ENCODE measurements at places on chromosomes 6 and 20. TPM values are rescaled to one million over a fixed set of nuclear protein-coding genes. Genes with fewer than 3 reads are reported as not detected.
A peak's percentile ranks its signal among the peaks of the same experiment; 100 is the strongest.

- DNase-seq = no peak
Measured at GRCh38 chr6:139551376-139551775, 176.9 kb upstream of the CITED2 start.

DNA sequence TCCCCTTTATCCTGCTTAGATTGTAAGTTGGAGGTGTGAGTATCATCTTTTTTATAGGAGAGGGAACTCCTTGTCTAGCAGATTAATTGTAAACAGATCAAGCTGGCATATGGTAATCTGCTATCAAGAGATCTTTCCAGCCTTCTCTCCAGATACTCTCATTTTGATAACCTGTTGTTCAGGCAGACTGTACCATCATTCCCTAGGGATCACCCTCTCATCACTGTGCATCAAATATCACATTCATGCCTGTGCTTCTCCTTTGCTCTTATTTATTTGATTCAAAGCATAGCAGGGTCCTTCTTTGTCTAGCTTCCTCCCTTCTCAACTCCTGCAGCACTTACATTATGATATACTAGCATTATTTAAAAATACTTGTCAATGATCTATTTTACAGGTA is 73.8 kb downstream of the LRRC1 start:
- no peak for DNase-seq

- no peak for DNase-seq
Measured at GRCh38 chr6:27290065-27290849, 21.8 kb downstream of the POM121L2 start.

The ZBTB46 gene
- total RNA-seq = 31.2 TPM

GRCh38 chr6:142279350-142280180 is 22.2 kb upstream of the ADGRG6 start:
- no peak for DNase-seq

- no peak for DNase-seq
Measured at GRCh38 chr20:53609491-53610445, 16.1 kb upstream of the ZNF217 start.

- no peak for DNase-seq
Measured at GRCh38 chr6:117317261-117317660, 51.9 kb downstream of the VGLL2 start.

DNA sequence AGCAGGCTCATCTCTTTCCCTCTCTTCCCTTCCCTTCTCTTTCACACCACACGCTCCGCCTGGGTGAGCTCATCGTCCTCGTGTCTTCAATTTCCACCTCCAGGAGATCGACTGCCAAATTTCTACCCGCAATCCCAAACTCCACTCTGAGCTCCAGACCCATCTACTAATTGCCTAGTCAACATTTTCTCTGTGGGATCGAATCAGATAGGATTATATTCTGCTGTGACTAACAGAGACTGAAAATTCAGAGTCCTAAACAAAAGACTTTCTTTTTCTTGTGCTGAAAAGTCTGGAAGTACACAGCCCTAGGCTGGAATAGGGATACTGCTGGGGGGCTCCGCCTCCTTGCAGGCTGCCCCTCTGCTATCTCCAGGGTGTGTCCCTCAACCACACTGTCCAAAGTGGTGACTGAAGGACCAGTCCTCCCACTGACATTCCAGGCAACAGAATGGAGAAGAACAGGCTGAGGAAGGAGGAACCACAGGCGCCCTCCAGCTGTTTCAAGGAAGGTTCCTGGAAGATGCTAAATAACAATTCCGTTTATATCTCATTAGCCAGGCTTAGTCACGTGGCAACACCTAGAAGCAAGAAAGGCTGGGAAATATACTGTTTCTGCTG is 5.0 kb upstream of the HSPA12B start:
- no peak for DNase-seq

The SRSF3 gene
- total RNA-seq = 442 TPM

DNA sequence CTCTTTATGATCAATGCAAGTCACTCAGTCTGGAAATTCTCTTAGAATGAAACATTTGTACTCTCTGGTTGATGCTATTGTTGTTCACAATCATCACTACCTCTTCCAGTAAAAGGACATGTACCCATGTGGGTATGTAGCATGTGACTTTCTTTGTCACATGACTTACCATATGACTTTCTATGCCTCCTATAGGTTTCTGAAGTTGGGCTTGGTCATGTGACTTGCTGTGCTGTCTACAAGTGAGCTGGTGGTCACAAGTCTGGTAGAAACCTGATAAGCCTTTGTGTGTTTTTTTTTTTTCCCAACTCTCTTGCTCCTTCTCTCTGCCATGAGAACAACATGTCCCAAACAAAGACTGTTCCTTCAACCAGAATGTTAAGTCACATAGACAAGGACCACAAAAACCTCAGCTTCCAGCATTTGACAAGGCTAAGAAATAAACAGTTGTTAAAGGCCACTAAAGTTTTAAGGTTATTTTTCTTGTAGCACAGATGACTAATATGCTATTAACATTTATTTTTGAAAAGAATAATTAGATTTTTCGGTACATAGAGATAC is 379.2 kb upstream of the SLC35B3 start:
- no peak for DNase-seq

DNA sequence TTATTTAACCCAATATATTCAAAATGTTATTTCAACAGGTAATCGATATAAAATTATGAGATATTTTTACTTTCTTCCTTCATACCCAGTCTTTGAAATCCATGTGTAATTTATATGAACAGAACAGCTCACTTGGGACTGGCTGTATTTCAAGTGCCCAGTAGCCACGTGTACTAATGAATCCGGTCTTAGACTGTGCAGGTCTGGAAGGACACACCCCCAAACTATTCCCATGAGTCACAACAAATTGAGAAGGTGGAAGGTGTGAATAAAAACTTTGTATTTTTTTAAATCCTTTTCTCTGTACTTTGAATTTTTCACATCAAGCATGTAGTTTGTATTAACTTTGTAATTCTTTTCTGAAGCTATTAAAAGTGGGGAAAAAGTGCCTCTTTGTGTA is 2.8 kb downstream of the UNC5CL start:
- DNase-seq = no peak

DNA sequence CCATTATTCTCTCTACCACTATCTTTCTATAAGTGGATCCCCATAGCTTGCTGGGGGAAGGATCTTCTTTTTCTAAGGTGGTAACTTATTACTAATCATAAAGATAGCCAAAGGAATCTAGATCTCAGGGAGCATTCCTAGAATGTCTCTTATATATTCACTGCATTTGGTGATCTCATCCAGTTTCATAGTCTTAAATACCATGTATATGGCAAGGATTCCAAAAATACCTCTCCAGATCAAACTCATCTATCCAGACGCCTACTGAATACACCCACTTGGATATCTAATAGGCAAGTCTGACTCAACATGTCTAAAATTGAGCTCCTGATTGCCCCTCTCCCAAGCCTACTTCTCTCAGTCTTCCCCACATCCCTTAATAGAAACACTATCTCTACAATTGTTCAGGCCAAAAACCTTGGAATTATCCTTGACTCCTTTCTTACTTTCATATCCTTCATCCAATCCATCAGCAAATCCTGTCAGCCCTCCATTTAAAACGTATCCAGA is 264.4 kb downstream of the HACE1 start:
- DNase-seq = no peak

The HLA-DPB1 gene
- total RNA-seq = 17.9 TPM

The PRDM1 gene
- 8.9 TPM for total RNA-seq

DNA sequence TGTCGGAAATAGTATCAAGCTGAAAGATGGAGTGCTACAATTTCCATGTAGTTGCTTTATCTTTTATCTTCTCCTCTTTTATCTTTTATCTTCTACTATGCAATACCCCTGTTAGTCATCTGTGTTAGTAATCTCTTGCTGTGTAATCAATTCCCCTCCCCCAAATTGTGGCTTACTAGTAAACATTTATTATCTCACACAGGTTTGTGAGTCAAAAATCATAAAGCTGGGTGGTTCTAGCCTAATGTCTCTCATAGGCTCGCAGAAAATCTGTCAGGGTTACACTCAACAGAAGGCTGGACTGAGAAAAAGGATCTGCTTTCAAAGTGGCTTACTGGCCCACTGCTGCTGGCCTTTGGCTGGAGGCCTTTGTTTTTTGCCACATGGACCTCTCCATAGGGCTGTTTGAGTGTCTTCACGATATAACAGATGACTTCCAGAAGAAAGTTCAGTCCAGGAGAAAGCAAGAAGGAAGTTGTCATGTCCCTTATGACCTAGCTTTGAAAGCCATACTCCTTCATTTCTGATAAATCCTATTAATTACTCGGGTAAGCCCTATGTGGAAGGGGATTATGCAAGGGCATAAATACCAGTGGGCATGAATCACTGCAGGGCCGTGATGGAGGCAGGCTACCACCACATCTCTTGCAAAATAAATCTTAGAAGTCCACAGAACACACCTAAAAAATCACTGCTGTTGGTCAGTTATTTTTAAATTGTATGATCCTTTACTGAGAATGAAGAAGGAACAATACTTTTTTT is 24.5 kb upstream of the PTCHD4 start:
- no peak for DNase-seq

The ELOVL4 gene
- total RNA-seq = 6.2 TPM

The NT5E gene
- total RNA-seq = 38.2 TPM

The PCSK2 gene
- 11.5 TPM for total RNA-seq

- DNase-seq = no peak
Measured at GRCh38 chr20:1932971-1933370, 37.8 kb downstream of the SIRPA start.

The TRAPPC3L gene
- not detected for total RNA-seq

GRCh38 chr6:31083742-31084354 is 28.5 kb downstream of the C6orf15 start:
- peak; percentile 20 for DNase-seq

- no peak for DNase-seq
Measured at GRCh38 chr6:32483968-32484613, 44.4 kb downstream of the HLA-DRA start.

DNA sequence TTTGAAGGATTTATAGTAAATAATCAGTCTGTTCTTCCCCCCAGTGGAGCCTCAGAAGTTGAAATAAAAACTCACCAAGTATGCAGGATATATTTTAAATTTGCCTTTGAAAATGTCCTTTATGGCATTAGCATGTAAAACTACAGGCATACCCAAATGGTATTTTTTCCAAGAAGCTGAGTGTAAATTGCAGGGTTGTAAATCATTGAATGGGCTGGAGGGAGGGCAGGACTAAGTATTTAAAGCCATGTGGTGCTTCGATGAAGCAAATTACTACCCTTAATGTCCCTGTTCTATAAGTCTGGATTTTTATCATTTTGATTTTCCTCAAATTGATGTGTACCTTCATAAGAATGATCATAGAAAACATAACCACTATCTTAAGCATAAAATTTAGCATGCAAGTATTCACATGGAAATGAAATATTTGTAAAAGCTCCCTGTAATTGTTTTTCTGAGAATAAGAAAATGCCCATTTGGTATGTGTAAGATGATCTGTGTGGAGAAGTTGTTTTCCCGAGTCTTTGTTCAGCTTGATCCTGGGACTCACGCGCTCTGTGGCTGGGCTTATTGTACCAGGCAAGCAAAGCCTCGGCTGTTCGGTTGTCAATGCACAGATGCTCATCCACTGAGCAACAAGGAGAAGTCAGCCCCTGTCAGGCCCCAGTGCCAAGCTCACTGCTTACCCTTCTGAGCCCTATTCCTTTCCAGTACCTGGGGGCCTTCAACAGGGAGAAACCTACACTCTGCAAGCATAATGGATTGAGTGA is 66.7 kb downstream of the CD164 start:
- DNase-seq = no peak

- DNase-seq = no peak
Measured at GRCh38 chr6:22827760-22828159, 258.4 kb downstream of the HDGFL1 start.

The BTN1A1 gene
- total RNA-seq = 1.6 TPM

The GNAS-AS1 gene
- total RNA-seq = 4.3 TPM

- DNase-seq = no peak
Measured at GRCh38 chr6:167396659-167397490, 72.0 kb downstream of the TTLL2 start.

DNA sequence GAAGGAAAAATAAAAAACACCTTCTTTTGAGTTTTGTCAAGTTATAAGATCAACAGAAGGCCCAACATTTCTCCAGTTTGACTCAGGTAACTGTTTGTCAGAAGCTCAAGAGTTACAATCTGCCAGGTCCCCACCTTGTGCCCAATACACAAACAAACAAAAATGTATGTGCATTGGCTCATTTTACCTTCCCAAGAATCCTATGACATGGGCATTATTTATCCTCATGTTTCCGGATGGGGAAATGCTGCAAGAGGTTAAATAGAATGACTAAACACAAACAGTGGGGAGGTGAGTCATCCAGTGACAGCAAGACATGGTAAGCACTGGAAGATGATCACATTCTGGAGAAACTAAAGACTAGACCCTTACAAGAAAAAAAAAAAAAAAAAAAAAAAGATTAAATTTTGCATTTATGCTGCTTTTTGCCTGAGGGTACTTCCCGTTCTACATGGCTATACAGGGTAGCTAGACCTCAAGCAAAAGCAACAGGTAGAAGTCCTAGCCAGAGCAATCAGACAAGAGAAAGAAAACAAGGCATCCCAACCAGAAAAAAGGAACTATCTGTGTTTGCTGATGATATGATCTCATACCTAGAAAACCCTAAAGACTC is 23.6 kb upstream of the ANKRD60 start:
- no peak for DNase-seq

GRCh38 chr6:38804358-38804757 is 89.2 kb downstream of the DNAH8 start:
- no peak for DNase-seq

GRCh38 chr6:17950095-17950494 is 37.3 kb downstream of the KIF13A start:
- no peak for DNase-seq

DNA sequence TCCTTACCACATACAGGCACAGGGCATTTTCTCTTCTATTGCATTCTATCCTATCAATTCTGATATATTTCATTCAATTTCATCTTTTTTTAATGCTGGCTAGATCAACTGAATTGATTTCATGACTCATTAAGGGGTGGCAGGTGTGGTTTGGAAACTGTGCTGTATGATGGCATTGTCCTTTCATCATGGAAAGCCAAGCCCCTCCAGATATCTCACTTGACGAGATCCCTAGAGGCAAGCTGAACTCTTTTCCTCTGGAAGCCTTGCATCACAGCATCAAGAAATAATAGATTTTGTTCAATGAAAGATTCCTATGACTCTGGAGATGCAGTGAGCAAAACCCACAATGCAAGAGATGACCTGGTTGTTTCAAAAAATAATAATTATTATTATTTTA is 401.2 kb downstream of the PREX1 start:
- no peak for DNase-seq

- DNase-seq = no peak
Measured at GRCh38 chr6:15077961-15078360, 167.9 kb upstream of the JARID2 start.

The PERP gene
- total RNA-seq = 68.3 TPM
